T-helper 2 cell treated with Interferon-gamma antibody and Interleukin-4, amounts not matched to agents 5 μg/mL and 100 μg/mL, for 36 hours (primary cell): ENCODE measurements at places on chromosomes 4 and X.

DNA sequence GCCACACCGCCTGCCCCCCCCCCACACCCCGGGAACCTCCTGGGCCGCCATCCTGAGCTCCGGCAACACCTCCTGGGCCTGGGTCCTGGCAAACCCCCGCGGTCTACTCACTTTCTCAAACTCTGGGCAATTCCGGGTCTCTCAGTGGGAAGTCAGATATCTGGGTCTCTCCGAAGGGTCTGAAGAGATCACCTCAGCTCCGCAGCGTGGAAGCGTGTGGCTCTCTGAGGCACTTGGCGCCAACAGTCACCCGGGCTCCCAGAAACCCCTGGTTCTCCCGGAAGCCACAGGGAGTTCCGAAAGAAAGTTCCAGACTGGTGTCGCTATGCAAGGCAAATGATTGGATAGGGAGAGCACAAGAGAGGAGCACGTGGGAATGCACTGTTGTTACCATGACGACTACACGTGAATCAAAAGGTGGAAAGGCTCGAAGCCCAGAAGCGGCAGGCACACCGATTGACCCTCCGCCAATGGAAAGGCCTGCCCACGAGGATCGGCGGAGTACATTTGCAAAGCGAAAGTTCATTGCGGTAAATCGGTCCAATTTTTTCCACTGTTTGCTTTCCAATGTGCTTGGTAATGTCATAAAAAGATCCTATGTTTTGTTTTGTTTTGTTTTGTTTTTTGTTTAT, at the start of gene PNMA6E:
TSS of gene PNMA6E (minus strand) at position 218 of the 632 bp plus-strand sequence. CDS start 2,501 bp downstream, outside the sequence.
- no peak for DNase-seq

GRCh38 chr4:76670631-76671030, 227.3 kb downstream of the SOWAHB start:
- DNase-seq = no peak

DNA sequence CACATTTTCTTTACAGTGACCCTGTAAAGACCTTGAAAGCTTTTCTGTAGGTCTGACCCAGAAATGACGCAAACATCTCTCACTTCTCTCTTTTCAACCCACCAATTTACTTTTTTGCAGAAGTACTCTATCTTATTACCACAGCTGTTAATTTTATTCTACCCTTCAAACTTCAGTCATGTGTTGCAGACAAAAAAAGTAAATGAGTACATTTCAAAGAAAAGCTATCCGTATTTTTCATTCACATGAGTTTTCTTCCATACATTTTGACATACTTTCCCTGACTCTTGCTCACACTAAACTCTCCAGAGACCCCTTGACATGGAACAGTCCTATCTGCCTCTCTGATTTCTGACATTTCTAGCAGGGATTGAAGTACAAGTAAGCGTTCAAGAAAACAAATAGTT, 51.7 kb downstream of the SLC7A11 start:
- no peak for DNase-seq

DNA sequence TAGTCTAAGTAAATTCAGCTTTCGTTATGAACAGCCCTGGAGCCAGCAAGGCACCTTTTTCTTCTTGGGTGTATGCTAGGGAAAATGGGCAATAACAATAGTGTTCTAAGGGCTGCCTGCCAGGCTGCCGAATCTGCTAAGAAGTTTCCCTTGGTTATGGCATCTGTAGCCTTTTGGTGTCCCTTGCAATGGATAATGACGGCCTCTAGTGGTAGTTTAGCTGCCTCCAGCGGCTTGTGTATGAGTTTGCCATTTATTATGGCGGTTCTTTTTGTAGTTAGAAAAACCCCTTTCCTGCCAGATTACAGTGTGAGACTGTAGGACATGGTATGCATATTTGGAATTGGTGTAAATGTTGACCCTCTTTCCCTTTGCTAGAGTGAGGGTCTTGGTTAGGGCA, 78.9 kb upstream of the SPIN4 start:
- DNase-seq = no peak

- DNase-seq = no peak
Observed at GRCh38 chr4:121272526-121272925, 108.3 kb downstream of the QRFPR start.

DNA sequence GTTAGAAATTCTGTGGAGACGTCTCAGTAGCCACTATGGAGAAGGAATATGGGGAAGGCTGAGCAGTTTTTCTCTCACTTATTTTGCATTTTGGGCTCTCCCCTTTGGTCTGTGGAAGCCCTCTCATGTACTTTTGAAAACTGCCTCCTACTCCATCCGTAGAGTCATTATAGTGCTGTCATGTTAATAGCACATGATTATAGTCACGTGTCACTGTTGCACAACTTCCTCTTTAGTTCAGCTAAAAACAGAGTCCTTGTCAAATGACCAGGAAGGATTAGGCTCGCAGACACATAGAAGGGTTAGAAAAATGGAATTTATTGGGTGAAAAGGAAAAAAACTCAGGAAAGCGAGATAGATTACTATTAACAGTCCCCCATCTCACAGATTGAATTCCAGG, 258.2 kb upstream of the CXorf51A start:
- DNase-seq = no peak
